GM23248 (cell line): ENCODE measurements at places on chromosomes 7 and 10.

- H3K4me3 ChIP-seq: no peak overlapping the region
- DNase-seq: no peak
- H3K27me3 ChIP-seq: 0 out of 2 replicates have a peak, but pooled peaks cover 8% of the 10 kb centered on the region
- no peaks in the 10 kb centered on the region for H3K36me3 ChIP-seq
- no peaks in the 10 kb centered on the region for H3K4me1 ChIP-seq
These were observed 98.2 kb downstream of the KIAA1217 start for GRCh38 chr10:24307116-24307515.

- H3K27ac ChIP-seq: no peak overlapping the region
- H3K4me3 ChIP-seq: no peak overlapping the region
- no peak for DNase-seq
These were observed 238.2 kb downstream of the CELF2 start for GRCh38 chr10:11255796-11256444.

DNA sequence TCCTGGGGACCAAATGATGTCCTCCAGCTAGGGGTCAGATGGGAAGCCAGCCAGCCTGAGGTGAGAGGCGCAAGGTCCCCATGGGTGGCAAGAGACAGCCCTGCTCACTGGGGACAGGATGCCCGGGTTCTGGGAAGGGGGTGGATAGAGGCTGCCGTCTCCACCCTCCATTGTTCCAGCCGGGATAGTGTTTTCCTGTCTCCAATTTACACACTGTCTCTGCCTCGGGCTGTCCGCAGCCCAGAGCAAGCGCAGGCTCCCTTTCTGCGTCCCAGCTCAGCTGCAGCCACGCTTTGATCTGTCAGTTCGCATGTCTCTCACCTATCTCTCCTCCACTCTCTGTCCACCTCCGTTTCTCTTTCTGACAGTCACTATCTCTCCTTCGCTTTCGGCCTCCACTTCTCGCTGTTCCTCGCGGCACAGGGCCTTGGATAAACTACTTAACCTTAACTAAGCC, 2.1 kb downstream of the EPHB4 start:
- 0 out of 2 replicates have a peak, but pooled peaks cover 14% of the 10 kb centered on the region for H3K4me1 ChIP-seq
- H3K27ac ChIP-seq: no peak overlapping the region
- H3K27me3 ChIP-seq: no peaks in the 10 kb centered on the region
- no peaks in the 10 kb centered on the region for H3K36me3 ChIP-seq

DNA sequence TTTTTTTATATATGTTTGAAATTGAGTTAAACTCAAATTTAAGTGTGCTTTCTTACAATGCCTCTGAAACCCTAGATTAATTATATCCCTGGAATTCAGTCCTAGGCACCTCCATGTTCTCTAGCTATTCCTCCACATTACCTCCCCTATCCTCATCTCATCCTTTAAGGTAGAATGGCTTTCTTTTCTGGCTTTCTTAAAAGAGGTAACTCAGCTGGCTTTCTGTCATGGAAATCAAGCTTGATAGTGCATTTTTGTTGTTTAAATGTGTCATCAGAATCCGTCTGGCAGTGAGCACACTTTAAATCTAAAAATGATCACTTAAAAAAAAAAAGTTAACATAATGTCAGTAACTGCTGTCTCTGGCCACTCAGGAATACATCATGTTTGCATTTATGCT, 42.2 kb downstream of the AHR start:
- no peak for DNase-seq
- peaks cover 40% of the 10 kb centered on the region for H3K36me3 ChIP-seq
- no peak overlapping the region for H3K4me3 ChIP-seq
- peaks cover 19% of the 10 kb centered on the region for H3K4me1 ChIP-seq

DNA sequence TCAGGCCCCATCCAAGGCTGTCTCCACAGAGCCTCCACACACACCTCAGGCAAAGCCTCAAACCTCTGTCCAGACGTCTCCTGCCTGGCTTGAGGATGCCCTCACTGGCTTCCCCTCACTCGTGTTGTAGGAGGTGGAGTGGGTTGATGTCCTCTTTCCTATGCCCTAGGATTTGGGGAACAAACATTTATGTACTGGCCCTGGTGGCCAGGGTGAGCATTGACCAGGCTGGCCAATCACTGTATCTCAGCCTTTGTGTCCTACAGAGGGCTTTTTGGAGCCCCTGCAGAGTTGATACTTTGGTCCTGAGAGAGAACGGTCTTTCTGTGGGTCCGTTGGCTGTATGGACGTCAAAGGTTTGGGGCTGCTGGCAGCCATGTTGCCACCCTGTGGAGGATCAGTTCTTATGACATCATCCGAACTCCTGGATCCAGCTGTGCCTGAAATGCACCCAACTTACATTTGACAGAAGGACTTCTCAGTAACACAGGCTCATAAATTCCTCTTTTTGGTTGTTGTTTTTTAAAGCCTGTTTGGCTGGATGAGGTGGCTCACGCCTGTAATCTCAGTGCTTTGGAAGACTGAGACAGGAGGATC, 2.3 kb upstream of the GRID2IP start:
- H3K27me3 ChIP-seq: no peaks in the 10 kb centered on the region
- no peak overlapping the region for H3K4me3 ChIP-seq
- DNase-seq: no peak
- no peaks in the 10 kb centered on the region for H3K36me3 ChIP-seq
- no peaks in the 10 kb centered on the region for H3K4me1 ChIP-seq

- no peaks in the 10 kb centered on the region for H3K27me3 ChIP-seq
- H3K4me3 ChIP-seq: peak overlapping the region; percentile 88
- peaks cover 71% of the 10 kb centered on the region for H3K4me1 ChIP-seq
- DNase-seq: peak; percentile 64
These were observed 11.0 kb downstream of the TWIST1 start for GRCh38 chr7:19106241-19107080.

DNA sequence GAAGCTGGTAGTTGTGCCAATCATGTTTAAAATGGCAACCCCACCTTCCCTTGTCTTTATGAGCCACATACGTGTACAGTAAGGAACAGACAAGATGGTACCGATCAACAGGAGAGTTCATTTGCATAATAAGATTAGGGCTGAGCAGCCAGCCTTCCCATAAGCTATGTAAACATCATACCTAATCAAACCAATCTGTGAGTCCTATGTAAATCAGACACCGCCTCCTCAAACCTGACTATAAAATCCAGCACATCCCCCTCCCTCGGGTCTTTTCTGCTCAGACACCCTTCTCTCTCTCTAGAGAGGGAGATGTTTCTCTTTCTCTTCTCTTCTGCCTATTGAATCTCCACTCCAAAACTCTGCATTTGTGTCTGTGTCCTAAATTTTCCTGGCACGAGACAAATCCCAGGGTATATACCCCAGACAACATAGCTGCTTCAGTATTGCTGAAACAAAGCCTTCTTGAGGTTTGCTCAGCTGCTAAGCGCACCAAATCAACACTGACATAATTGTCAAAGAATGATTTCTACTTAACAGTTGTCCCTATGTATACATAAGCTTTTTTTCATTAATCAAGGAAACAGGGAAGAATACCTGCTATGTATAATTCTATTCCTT, 279.2 kb downstream of the THSD7A start:
- no peaks in the 10 kb centered on the region for H3K36me3 ChIP-seq
- DNase-seq: no peak
- H3K4me3 ChIP-seq: no peak overlapping the region
- no peak overlapping the region for H3K27ac ChIP-seq

DNA sequence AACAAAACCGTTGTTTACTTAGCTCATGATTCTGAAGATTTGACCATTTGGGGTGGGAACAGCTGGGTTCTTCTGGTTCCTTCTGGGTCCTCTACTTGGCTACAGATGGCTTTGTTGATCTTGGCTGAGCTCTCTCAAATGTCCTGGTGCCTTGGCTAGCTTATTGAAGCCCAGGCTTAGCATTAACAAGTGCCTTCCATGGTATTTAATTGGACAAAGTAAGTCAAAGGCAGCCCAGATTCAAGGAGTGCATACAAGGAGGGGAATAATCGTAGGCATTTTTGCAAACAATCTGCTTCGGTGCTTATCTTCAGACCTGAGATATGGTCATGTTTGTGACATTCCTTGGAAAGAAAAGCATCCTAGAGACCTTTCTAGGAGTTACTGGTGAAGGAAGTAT, 81.4 kb downstream of the ADCYAP1R1 start:
- H3K27me3 ChIP-seq: peaks cover 9% of the 10 kb centered on the region
- no peaks in the 10 kb centered on the region for H3K36me3 ChIP-seq
- no peaks in the 10 kb centered on the region for H3K4me1 ChIP-seq
- no peak for DNase-seq

DNA sequence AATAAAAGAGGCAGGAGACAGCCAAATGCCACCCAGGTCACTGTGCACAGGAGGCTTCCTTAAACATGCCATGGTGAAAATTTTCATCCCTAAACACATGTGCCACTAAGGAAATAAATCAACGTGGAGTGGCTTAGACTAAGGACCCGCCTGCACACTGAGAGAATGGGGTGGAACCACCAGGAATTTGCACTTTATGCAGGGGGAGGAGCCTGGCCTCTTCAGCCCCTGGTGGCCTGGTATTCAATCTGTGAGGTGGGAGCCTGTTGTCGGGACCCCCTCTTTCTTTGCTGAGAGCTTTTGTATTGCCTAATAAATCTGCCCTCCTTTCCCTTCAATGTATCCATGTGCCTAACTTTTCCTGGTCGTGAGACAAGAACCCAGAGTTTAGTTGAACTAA, 204.6 kb upstream of the NRP1 start:
- H3K4me1 ChIP-seq: peaks cover 17% of the 10 kb centered on the region
- no peaks in the 10 kb centered on the region for H3K27me3 ChIP-seq
- H3K4me3 ChIP-seq: no peak overlapping the region
- no peak for DNase-seq

DNA sequence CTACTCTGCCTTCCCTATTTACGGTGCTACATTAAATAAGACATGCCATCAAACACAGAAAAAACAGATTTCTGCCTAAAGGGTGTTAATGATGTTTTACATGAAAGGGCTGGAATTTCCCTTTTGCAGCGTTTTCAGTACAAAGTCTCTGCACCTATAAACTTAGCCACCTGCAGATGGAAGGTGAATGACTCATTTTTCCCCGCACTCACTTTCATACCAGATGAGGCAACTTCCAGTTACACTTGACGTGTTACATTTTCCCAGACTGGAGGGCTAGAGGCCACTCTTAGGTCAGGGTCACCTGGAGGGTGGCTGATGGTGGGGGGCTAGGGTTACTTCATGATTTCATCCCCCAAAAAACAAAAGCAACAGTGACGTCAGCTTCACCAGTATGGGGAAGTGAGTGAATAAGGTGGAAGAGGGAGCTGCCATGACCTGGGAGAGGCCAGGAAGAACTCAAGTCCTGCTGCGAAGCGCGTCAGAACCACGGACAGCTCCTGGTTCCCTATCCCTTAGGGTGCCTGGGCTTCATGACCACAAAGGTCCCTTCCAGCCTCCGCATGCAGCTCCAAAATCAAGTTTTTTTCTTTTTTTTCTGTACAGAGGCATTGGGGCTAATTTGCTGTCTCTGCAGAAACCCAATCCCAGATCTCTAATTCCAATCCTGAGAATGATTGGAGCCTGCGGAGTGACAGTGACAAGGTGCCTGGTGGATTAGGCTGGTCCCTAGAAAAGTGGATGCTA, 94.0 kb downstream of the ADARB2 start:
- H3K27ac ChIP-seq: no peak overlapping the region
- H3K36me3 ChIP-seq: no peaks in the 10 kb centered on the region
- peak; percentile 1 for DNase-seq
- H3K4me3 ChIP-seq: no peak overlapping the region
- no peaks in the 10 kb centered on the region for H3K27me3 ChIP-seq

DNA sequence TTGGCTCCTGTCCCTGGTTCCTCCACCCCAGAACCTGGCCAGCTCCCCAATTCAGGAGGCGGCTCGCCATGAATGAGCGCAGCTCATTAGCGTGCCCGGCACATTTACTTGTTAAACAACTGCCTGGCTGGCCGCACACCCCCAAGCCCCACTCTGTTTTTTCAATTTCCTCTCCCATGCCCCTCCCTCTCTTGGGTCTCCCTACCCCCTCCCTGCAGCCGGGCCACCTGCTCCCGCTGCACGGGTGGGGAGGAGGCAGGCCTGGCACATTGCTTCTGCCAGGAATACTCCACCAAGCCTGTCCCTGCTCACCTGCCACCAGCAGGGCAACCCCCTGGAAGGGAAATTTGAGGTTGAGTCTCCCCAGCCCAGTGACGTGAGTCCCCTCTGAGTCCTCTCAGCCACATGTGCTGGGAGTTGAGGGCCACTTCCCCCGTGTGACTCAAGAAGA, 2.5 kb upstream of the SLIT1 start:
- DNase-seq: no peak
- H3K27ac ChIP-seq: no peak overlapping the region
- no peaks in the 10 kb centered on the region for H3K4me1 ChIP-seq
- H3K4me3 ChIP-seq: no peak overlapping the region
- H3K36me3 ChIP-seq: no peaks in the 10 kb centered on the region
- H3K27me3 ChIP-seq: peaks cover 23% of the 10 kb centered on the region; the same call in 1 of the 2 replicates
